Globus pallidus (tissue), 1 donor: ENCODE measurements at places on chromosomes 7 and 10.

DNA sequence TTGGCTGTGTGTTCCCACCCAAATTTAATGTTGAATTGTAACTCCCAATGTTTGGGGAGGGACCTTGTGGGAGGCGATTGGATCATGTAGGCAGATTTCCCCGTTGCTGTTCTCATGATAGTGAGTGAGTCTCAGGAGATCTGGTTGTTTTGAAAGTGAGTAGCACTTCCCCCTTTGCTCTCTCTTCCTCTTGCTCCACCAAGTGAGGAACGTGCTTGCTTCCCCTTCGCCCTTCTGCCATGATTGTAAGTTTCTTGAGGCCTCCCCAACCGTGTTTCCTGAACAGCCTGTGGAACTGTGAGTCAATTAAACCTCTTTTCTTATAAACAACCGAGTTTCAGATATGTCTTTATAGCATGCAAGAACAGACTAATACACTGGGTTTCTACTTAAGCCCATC, 176.3 kb downstream of the CDK14 start:
- DNase-seq, result no peak

DNA sequence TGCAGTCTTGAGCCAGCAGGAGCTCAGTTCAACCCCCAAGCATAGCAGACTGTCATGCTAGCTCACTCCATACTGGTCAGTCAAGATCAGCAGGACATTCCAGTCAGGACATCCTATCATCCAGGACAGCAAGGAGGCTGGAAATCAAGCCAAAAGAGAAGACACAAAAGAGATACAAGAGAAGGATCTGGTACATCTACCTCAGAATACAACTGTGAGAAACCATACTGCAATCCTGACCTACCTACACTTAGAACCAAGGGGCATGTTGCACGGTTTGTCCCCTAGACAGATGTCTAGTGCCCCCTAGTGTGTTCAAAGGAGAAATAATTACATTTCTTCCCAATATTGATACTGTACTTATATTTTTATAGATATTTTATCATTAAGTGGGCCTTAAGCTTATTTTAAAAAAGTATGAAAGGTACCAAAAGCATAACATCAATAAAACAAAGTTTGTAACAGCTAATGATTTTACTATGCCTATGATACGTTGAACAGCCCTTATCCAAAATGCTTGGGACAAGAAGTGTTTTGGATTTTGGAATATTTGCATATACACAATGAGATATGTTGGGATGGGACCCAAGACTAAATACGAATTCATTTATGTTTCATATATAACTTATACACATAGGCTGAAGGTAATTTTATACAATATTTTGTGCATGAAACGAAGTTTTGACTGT, 26.7 kb downstream of the ERCC6 start:
- DNase-seq, result no peak

DNA sequence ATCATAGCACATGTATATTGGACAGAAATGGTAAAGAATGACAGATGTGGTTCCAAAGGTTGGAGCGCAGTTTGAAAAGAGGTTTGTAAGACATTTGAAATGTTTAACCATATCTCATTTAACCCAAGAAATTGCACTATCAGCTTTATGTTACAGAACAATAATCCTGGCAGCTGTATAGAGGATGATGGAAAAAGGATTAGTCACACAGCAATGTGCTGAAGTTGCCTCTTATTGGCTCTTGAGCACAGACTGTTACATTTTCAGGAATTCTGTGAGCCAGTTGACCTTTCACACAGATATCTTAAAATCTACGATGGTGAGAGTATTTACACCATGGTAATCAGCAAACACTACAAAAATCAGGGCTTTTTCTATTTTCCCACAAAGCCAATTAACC, 3.9 kb downstream of the COG5 start:
- DNase-seq, result no peak

DNA sequence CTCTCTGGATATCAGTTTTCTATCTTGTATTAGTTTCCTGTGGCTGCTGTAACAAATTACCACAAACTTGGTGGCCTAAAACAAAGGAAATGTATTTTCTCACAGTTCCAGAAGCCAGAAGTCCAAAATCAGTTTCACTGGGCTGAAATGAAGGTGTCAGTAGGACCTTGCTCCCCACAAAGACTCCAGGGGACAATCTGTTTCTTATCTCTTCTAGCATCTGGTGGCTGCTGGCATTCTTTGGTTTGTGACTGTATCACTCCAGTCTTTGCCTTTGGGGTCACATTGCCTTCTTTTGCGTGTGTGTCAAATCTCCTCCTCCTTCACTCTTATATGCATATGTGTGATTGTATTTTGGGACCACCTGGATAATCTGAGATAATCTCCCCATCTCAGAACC, 153.0 kb upstream of the PRPS1L1 start:
- no peak for DNase-seq

GRCh38 chr10:51001587-51001986, 72.7 kb upstream of the PRKG1 start:
- DNase-seq, result no peak

- no peak for DNase-seq
Observed at GRCh38 chr7:54847921-54848320, 88.9 kb upstream of the SEC61G start.

DNA sequence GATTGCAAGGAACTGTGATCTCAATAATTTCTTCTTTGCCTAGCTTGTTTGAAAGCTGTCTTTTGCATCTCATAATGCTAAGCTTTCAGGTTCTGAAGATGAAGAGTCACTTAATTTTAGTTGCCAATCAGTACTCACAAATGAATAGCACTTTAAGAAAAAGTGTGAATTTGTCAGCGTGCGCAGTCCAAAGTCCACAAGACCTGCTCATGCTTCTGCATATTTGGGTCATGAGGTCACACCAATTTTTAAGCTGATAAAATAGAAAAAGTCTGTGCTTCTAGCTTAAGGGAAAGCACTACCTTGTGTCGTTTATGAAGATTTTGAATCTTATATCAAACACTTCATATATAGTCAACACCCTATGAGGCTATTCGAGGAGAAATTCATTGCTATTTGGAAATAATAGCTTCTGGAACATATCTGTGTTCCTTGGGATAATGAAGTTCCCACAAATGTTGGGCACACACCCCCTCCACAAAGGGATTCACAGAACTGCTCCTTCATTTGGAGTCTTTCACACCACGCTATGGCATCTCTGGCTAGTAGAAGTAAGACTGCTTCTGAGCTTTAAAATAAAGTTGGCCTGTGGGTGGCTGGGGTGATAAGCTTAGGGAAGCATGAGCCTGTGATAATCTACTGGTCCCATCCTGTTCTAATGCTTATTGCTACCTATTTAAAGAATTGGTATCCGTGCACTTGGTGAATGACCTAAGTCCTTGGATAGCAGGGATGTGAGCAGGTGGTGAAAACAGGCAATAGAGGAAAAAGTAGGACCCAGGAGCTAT, 33.3 kb downstream of the A1CF start:
- DNase-seq, result no peak

GRCh38 chr7:102832674-102833073, 80.1 kb upstream of the LRRC17 start:
- DNase-seq, result no peak

DNA sequence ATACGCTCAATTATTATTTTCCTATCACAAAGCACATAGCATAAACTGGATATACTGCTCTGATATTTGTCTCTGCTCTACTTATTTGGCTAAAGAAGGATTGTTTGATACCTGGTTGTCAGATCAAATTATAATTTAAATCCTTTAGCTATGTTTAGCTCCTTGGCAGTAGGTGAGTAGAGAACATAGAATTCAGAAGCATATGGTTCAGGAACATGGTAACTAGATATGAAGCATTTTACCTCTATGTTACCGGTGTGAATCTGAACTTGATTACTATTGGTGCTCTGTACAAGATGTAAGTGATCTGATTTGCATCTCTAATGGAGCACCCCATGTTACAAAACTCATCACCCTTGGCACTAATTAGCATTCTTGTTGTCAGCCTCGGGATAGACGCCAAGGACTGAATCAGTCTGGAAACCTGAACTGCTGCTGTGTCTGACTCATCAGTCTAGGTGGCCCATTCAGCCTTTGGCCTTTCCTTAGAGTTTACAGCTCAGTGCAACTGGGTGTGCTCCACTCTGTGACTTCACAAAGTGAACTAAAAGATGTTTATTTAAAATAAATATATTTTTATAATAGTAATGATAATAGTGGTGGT, 12.3 kb upstream of the MYPN start:
- no peak for DNase-seq

DNA sequence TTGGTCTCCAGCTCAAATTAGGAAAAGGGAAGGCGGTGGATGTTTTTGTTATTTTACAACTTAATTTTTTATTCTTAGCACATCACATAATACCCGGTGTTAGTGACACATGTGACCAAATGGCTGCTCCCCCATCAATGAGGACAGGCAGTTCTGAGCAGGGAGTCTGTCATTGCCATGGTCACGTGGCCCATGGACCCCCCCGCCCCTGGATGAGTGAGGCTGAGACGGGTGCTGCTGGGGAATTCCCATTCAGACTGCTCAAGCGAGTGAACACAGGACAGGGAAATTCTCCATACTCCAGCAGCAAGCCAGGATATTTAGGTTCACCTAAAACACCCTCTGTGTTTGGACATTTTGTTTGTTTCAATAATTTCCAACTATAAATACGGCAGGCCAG, 34.7 kb upstream of the SLC35B4 start:
- peak; percentile 3 for DNase-seq

DNA sequence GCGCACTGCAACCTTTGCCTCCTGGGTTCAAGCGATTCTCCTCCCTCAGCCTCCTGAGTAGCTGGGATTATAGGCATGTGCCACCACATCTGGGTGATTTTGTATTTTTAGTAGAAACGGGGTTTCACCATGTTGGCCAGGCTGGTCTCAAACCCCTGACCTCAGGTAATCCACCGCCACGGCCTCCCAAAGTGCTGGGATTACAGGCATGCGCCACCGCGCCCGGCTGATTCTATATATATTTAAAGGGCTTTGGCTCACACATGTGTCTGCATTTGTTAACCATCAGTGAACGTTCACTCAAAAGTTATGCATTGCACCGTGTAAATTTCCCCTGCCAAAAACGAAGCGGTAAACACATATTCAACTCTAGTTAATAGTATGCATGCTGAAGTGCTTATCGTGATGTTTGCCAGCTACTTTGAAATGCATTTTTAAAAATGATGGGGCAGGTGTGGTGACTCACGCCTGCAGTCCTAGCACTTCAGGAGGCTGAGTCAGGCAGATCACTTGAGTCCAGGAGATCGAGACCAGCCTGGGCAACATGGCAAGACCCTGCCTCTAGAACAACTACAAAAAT, 17.7 kb upstream of the WIPI2 start:
- DNase-seq, result no peak

GRCh38 chr10:239109-239508, 103.9 kb downstream of the ZMYND11 start:
- no peak for DNase-seq

- no peak for DNase-seq
Observed at GRCh38 chr10:28343252-28343651, 40.4 kb upstream of the MPP7 start.

GRCh38 chr10:30882281-30882680, 149.4 kb downstream of the ZNF438 start:
- DNase-seq, result no peak

DNA sequence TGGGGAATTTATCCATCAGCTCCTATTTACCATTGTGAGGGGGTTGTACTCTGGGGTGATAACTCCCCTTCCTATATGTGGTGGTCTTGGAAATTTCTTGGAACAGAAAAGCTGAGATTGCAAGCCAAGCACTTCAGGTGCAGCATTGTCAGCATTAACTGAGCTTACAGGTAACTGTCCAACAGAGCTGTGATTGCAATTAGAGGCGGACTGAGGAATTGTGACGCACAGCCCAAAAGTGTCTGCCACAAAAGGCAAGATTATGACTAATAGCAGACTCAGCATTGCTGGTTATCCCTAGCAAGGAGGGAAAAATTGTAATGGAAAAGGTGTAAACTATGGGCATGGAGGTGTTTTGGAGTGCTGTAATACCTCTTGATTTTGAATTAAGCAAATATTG, 126.1 kb upstream of the AGR3 start:
- DNase-seq, result no peak
